Mammary microvascular endothelial cell (primary cell): ENCODE measurements at places on chromosomes 2 and 18. TPM values are rescaled to one million over a fixed set of nuclear protein-coding genes. Genes with fewer than 3 reads are reported as not detected.

TMEFF2 gene
- total RNA-seq: not detected in 2 replicates

KCNG2 gene
- total RNA-seq: not detected in 2 replicates

MTLN gene
- total RNA-seq: 134 and 215 TPM in 2 replicates

ZAP70 gene
- 0.53 TPM in 1 of 2 replicates, not detected in the other for total RNA-seq

RAB27B gene
- total RNA-seq: under 0.01 and 0.25 TPM in 2 replicates

UGT1A3 gene
- not detected in 2 replicates for total RNA-seq

HOXD13 gene
- total RNA-seq: not detected in 2 replicates

AGXT gene
- total RNA-seq: not detected in 2 replicates

HRH4 gene
- total RNA-seq: not detected in 2 replicates

IL1RL1 gene
- total RNA-seq: 21.5 and 21.9 TPM in 2 replicates

L3MBTL4 gene
- total RNA-seq: 1.00 and 2.9 TPM in 2 replicates

MFSD2B gene
- 0.20 and 0.59 TPM in 2 replicates for total RNA-seq

REEP1 gene
- total RNA-seq: 0.40 and 1.0 TPM in 2 replicates

IGFBP2 gene
- 248 and 250 TPM in 2 replicates for total RNA-seq

ACVR1 gene
- total RNA-seq: 13.0 and 13.7 TPM in 2 replicates

GALNT14 gene
- 2.1 and 5.9 TPM in 2 replicates for total RNA-seq

DSG3 gene
- not detected in 2 replicates for total RNA-seq
